Hypothalamus (tissue), 51 donors: ENCODE measurements at places on chromosomes 7 and 10.

GRCh38 chr10:131320860-131321604, 9.5 kb upstream of the TCERG1L start:
- no peak for DNase-seq

DNA sequence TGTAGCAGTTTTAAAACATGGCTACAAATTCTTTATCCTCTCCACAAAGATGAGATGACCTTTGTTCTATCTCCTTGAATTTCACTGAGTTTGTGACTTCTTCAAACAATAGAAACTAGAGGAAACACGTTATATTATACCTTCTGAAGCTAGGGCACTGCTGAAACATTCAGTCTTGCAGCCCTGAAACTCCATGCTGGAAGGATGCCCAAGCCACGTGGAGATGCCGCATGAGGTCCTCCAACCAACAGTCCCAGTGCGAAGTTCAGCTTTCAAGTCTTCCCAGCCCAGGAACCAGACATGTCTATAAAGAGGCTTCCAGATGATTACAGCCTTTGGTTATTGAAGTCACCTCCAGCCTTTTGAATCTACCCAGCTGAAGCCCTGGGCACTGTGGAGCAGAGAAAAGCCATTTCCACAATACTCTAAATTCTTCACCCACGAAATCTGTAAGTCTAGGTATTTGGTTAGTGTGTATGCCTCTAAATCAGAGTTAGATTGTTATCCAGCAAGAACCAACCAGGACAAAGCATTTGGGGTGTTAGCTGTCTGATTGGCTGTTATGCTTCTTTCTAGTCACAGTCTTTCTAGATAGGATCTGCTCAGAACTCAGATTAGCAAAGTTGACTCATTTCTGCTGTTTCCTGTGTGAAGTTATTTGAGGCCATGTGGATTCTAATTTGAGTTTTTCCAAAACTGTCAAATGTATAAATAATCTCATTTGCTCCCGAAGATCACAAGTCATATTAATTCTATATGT, 186.5 kb upstream of the TMEM72 start:
- DNase-seq, result no peak

DNA sequence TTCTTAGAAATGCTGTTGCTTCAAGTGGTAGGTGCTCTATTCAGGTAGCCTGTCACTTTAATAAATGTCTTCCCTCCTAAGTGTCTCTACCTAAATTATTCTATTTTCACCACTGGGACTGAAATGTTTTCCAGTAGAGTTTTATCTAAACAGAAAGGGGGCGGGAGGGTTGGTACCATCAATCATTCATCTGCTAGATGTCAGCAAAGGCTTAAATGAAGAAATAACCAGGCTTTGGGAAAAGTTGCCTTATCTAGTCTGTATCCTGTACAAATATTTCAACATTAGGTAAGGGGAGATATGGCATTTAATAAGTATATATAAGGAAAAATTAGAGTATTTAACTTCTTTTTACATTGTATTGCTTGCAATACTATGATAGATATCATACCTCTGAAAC, 51.8 kb downstream of the VTI1A start:
- DNase-seq, result no peak

DNA sequence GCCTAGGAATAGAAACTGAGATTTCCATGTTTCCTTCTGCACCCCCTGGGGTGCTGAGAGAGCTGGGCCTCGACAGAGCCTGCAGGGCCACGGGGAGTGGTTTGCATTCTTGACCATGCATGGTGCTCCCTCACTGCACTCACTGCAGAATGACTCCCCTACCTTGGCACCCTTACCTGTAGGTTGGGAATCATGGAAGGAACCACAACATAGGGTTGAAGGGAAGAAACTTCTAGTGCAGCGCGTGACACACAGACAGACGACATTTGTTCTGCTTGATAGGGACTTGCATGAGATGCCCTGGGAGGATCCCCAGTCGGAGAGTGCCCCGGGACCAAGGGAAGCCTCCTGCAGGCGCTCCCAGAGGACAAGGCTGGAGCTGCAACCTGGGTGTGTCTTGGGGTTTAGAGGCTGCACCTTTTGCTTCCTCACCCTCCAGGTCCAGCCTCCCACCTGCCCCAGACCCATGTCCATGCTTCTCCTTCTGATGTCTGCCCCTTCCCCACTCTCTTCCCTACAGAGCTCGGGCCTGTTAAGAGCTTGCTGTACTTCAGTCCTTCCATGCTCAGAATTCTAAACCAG, 245.2 kb downstream of the ABCA13 start:
- DNase-seq, result no peak

DNA sequence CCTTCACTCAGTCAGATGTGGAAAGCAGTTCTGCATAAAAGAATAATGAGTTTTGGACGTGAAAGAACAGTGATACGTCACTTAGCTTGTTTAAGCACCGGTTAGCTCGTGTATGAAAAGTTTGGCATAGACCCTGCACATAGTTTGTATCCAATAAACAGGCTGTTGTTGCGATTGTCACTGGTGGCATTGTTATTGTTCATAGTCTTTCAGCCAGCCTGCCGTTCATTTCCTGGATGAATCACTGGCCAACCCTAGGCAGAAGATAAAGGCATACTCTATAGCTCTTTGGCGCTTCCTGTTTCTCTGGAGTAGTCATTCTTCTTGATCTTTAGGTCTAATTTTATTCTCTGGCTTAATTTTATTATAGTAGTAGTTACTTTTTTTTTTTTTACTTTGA, 57.8 kb upstream of the ANKRD30A start:
- DNase-seq, result no peak

DNA sequence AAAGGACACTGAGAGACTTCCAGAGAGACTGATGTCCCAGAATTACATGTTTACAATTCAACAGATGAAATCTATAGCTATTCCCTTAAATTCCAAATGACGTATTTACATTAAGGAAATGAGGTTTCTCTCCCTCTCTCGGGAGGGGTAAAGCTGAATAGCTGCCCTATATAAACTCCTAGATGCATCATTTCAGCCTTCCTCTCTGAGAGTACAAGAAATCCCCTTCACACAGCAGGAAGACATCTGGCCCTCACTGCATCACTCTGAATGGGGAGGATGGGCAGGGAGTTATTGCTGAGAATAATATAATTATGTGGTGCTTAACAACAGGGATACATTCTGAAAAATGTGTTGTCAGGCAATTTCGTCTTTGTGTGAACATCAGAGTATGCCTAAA, 11.0 kb downstream of the POT1 start:
- DNase-seq, result no peak

GRCh38 chr7:29189743-29190201, 4.8 kb upstream of the CHN2 start:
- peak; percentile 60 for DNase-seq

DNA sequence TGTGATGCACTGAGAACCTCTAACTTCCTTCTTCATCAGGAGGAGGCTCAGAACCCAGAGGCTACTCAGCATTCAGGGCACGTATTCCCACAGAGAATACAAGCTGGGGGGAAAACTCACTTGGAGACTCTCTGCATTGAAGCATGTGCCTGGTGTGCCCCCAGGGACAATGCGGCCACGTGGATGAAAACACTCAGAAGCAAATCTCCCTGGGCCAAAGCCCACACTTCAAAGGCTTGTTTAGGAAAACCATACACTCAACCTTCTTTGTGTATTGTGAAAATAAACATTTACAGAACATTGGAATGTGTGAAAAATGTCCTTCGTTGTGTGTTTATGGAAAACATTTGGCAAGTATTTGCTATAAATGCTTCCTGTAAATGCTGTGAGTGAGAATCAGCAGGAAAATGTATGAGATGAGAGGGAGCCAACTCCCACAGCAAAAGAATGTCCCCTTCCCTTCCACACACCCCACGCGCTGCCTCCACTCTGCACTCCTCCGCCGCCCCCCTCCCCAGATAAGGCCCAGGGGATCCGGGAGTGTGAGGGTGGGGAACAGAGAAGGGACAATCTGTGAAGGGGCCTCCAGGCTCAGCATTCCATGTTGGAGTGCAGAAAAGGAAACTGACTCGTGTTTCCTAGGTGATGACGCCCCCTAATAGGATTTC, 339.5 kb downstream of the ELMO1 start:
- no peak for DNase-seq

DNA sequence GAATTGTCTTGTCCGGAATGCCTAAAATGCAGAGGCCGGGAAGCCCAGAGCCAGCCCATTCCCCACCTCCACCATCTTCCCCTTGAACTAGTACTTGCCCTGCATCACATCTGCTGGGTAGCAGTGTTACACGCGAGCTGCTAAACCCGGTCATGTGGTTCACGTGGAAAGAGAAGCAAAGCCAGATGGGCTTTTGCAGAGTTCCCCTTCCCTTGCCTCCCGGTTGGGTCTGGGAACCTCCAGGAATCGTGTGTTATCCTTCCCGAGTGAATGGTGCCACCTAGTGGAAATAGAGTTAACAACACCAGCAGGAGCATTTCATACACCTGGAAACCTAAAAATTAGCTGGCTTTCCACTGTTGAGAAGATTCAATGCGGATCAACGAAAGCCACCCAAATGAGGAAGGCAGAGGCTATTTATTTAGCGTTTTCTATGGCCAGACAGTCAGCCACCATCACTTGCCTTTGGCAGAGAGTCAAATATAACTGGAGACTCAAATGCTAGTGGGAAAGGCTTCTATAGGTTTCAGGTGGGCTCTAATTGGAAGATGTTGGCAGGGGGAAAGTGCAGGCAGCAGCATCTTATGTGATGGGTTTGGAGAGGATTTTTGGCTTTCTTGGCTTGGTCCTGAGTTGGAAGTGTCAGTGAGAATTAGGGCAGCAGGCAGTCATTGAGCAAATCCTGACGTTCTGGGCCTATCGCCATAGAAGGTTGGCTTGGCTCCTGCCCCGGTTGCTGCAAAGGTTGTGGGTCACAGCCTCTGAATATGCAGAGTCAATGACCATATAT, 12.9 kb upstream of the DENND2A start:
- no peak for DNase-seq

- DNase-seq, result no peak
Observed at GRCh38 chr10:61832866-61833481, 68.5 kb upstream of the ARID5B start.

DNA sequence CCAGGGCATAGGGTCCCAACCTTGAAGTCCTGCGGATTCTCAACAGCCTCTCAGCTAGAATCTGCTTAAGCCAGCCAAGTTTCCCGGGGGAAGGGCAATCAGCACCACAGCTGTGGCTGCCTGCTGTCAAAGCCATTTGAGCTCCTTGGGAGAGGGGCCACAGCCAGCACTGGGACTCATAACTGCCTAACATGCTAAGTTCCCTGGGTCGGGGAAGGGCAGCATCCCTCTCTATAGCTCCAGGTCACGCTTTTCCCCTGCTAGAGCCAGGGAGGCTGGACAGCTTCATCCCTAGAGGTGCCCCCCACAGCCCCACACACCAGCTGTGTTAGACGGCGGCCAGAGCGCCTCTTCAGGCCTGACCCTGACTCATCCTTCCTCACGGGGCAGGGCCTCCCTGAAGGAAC, 49.6 kb upstream of the PDE1C start:
- no peak for DNase-seq

DNA sequence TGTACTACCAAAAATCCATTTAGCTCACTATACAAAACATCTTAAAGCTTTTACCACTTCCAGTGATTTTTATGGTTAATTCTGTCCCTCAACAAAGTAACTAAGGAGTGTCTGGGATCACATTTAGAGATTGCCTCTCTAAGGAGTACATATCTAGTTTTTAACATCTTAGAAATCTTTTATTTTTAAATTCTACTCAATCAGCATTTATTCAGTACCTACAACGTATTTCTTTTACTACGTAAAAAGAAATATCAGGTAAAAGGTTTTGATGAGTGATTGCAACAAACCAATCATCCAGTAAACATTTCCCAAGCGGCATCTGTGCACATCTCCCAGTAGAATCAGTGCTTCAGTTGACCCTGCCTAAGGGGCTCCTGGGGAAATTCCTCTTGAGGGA, 31.9 kb downstream of the LAMB1 start:
- no peak for DNase-seq

DNA sequence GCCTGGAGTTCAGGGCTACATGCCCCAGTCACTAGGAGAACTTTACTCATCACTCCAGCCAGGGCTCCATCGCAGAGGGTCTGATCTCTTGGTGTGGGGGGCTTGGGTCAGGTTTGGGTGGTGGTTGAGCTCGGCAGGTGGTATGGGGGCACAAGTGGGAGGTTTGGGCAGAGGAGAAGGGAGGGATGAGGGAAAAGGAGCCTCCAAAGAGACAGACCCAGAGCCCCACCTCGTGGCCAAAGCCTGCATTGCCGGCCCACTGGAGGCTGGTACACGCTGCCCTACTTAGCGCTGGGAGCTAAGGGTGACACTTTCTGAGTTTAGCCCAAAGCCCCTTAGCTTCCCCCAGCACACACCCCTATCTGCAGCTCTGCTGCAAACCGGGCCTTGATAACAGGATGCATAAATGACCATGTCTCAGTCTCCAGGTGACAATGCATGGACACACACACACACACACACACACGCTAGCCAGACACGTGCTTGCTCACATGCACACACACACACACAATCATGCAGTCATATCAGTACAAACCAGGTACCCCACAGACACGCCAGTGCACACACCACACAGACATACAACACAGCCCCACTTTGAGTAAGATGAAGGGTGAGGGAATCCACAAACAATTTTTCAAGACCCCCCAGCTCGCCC, 14.7 kb downstream of the LZTS2 start:
- DNase-seq, result peak; percentile 90

GRCh38 chr10:124569623-124570470, 108.2 kb downstream of the LHPP start:
- DNase-seq, result no peak

GRCh38 chr10:16987206-16987621, 142.4 kb downstream of the CUBN start:
- no peak for DNase-seq

- no peak for DNase-seq
Observed at GRCh38 chr10:115082506-115082905, 10.7 kb upstream of the ATRNL1 start.

DNA sequence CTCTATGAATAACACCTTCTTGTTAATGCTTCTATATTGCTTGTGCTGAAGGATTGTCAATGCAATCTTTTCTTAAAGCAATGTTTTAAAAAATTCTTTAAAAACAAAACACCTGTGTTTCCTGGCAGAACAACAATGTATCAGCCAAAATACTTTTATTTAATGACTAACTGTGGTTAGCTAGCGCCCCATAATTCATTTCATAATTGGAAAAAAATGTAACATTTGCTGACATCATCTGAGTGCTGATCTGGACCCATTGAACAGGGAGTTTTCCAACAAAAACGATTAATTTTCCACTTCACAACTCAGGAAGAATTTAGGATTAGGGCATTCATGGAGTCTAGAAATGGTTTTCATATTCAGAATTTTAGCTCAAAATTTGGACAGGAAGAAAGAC, 137.6 kb upstream of the CDK6 start:
- DNase-seq, result no peak

GRCh38 chr7:16916105-16916639, 34.4 kb upstream of the AGR3 start:
- no peak for DNase-seq

- DNase-seq, result peak; percentile 10
Observed at GRCh38 chr7:82410461-82410860, 33.1 kb downstream of the CACNA2D1 start.

GRCh38 chr10:69866688-69867461, 65.2 kb downstream of the COL13A1 start:
- no peak for DNase-seq

DNA sequence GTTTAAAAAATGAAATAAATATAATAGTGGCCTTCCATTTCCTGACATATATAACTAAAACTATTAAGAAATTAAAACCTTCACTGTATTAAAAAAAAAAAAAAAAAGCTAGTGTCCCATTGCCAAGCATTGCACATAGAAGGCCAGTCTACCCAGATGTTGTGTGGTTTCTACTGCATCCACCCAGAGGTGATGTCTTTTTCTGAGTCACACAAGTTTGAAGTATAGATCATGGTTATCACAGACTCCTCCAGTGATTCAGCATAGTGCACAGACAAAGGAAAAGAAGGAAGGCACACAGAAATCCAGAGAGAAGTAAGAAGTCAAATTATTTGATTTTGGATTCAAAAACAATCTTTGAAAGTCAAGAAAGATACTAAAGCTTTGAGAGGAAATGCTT, 429.0 kb downstream of the ETV1 start:
- DNase-seq, result no peak
